ENCODE measurements at places on chromosomes 11 and 22.

DNA sequence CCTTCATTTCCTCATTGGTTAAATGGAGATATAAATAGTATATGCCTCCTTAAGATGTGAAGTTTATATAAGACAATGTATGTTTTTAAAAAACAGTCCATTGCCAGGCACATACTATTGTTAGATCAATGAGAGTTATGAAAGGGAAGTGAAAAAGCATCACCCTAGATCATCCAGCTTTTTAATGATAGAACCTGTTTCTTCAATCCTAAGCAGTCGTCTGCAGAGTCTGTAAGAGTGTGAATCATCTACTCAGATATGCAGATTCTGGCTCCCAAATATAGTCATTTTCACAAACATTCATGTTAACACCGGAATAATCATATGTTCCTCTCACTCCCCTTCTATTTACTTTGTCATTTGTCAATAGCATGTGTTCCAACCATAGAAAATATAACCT lies 65.3 kb upstream of the SLN start:
- DNase-seq, result no peak

DNA sequence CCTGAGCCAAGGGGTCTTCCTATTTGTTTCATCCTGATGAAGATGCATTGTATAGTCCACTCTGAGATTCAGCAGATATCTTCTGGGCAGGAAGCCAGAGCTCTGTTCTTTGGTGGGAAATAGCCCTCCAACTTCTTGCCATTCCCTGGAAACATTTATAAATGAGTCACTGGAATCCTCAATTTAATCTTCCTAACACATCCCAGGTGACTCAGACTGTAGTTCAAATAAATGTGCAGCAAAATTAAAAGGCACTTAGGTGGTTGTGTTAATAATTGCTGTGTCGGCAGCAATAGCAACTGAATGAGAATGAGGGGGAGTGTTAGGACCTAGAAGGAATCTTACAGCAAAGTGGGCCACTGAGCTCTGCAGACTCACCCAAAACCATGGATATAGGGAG lies 108.6 kb downstream of the INSC start:
- DNase-seq, result no peak

GRCh38 chr11:111836162-111836561 lies 35.2 kb downstream of the ALG9 start:
- no peak for DNase-seq

GRCh38 chr11:46850829-46851380 lies 4.8 kb upstream of the CKAP5 start:
- DNase-seq, result no peak

DNA sequence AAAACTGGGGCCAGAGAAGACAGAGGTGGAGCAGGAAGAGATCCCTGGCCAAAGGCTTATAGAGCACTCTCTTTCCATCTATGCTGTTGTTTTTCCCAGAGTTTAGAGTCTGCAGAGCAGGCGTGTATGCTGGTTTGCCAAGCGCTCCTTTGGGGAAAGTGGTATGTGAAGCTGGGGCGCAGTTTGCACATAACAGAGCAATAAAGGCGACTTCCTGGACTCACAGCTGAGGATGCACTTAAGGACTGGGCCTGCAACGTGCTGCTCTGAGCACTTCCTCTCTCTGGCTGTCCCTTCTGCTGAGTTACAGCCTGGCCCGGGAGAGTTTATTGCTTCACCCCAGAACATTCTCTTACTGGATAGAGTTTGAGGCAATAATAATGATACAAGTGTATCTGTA lies 41.7 kb downstream of the THAP12 start:
- DNase-seq, result no peak

- no peak for DNase-seq
Measured at GRCh38 chr22:19892257-19892879, 37.7 kb upstream of the GNB1L start.

- DNase-seq, result no peak
Measured at GRCh38 chr11:31480930-31481329, 28.5 kb downstream of the IMMP1L start.

DNA sequence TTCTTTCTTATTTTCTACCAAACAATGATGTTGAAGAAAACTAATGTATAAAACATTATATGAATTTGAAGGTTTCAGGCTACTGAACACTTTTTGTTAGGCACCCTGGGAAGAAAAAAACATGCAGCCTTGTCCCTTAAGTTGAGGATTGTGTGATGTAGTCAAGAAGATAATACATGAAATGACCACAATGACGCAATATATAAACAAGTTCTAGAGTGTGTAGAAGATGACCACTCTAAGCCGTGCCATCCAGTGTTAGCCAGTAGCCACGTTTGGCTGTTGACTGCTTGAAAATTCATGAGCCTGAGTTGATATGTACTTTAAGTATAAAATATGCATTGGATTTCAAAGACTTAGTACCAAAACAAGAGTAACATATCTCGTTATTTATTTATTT lies 16.2 kb downstream of the SWAP70 start:
- DNase-seq, result no peak

GRCh38 chr11:101775033-101775432 lies 139.8 kb upstream of the CEP126 start:
- DNase-seq, result no peak

DNA sequence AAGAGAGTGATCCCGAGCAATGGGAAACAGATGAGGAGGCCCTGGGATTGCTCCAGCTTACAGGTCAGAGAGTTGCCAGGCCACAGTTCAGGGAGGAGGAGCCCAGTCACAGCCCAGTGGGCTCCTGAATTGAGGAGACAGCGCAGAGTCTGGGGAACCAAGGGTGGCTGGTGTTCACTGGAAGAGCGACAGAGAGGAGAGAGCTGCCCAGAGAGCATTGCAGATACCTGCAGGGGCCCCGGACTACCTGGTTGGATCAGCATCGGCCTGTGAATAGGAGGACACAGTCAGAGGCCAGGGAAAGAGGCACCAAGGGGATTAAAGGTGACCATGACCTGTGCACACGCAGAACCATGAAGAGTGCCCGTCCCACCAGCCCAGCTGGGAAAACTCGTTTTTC lies 648.6 kb downstream of the TBC1D22A start:
- no peak for DNase-seq

DNA sequence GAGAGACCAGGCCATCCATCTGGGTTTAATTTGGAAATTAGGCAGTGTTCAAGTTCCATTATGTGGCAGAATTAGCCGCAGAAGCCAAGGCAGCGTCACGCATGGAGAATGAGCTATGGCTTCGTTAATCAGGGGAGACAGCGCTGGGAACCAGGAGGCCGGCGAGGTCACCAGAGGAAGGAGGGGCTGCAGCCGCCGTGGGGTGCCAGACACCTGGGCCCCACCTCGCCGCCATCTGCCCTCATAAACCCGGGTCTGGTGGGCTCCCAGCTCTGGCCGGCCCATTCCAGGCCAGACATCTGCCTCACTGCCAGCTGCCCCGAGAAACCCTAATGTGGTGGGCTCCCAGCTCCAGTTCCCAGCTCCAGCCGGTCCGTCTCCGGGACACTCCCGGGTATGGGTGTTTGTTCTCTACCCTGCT lies 676.9 kb downstream of the BRD1 start:
- DNase-seq, result no peak

GRCh38 chr11:72140661-72141060 lies 5.1 kb downstream of the FOLR3 start:
- DNase-seq, result no peak

DNA sequence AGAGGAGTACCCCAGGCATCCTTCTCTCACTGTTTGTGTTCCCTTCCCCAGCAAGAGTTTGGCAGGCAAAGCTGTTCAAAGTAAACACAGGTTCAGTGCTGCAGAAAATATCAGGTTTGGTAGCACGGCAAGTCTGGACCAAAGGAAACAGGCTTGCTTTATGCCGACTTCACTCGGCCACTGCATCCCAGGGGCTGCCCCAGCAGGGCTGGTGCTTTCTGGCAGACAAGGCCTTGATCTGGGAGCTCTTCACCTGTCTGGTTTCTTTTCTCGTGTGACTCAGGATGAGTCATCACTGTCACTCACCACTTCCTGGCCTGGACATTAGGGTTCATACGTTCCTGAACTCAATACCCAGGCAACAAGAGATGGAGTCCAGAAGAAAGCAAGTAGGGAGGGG lies 52.6 kb upstream of the NAV2 start:
- DNase-seq, result no peak

GRCh38 chr11:117281869-117282268 lies 9.3 kb upstream of the BACE1-AS start:
- DNase-seq, result no peak

GRCh38 chr22:50483977-50484853 lies 2.4 kb upstream of the MIOX start:
- DNase-seq, result no peak

DNA sequence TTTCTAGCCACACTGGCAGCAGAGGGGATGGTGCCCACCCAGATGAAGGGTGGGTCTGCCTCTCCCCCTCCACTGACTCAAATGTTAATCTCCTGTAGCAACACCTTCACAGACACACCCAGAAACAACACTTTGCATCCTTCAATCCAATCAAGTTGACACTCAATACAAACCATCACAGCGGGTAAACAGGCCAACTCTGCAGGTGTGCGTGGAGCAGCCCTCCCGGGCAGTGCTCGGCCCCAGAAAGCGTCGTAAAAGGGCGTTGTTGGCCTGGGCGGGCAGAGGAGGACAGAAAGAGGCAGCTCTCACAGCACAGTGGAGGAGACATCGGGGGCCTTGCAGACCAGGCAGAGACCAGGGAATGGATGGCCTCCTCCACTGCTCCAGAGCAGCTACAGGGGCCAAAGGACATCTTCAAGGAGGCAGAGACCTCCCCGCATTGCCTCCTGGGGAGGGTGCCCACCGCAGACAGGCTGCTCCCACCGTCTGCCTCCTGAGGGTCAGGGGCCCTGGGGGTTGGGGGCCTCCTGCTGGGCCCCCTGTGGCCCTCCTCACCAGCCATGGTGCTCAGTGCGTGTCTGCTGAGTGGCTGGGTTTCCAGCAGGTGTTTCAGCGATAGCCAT lies 56.1 kb upstream of the FADD start:
- DNase-seq, result no peak

DNA sequence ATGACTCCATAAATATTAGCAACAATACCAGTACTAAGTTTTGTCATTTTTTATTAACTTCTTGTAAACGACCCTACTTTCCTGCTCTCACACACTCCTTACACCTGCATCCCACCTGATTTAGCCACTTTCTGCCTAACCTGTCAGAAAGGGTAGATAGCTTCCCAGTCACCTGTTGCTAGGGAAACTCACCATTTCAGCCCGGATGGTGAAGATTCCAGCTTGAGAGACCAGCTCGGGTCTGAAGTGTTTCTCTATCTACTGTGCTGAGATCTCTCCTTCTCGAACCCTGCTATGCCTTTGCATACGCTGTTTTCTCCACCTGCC lies at the start of gene PARVG:
Gene PARVG (plus strand): TSS at position 220 of the 327 bp plus-strand sequence. CDS start 2,405 bp downstream, outside the sequence.
- DNase-seq, result no peak

DNA sequence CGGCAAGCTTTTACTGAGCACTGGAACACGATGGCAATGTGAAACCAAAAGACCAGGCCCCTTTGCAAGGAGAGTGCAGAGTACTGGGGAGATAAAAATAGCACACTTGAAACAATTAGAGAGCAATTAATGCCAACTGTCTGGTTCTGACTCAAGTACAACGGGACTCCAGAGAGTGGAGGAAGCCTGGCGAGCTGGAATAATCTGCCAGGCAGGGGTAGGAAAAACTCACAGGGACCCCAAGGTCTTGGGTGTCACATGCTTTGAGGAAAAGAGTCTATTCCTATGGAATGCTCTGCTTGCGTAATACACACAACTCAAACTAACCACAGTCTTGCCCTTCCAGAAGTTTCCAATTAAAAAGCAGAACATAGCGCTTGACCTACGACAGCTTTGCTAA lies 113.0 kb upstream of the CLMP start:
- DNase-seq, result no peak

DNA sequence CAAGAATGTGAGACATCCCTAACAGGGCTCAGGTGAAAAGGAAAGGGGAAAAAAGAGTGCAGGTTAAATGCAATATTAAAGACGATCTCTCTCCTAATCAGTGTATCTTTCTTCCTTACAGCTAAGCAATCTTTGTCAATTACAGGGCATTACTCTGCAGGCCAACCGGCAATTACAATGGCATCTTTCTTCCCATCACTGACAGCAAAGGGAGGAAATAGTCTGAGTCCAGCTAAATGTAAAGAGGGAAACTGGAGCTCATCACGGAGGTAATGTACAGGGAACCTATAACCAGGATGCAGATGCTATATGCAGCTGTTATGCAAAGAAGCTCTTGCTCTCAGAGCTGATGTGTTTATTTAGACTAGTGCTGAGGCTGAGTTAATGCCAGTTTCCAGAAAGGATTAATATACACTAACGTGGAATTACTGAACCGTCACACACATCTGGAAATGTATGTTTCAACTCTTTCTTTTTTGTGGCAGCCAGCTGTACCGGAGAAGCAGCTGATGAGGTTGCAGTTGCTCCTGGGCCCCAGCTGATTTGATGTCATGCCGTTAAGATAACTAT lies 121.6 kb downstream of the KIRREL3 start:
- no peak for DNase-seq

- no peak for DNase-seq
Measured at GRCh38 chr22:45880091-45880715, 96.8 kb downstream of the WNT7B start.

DNA sequence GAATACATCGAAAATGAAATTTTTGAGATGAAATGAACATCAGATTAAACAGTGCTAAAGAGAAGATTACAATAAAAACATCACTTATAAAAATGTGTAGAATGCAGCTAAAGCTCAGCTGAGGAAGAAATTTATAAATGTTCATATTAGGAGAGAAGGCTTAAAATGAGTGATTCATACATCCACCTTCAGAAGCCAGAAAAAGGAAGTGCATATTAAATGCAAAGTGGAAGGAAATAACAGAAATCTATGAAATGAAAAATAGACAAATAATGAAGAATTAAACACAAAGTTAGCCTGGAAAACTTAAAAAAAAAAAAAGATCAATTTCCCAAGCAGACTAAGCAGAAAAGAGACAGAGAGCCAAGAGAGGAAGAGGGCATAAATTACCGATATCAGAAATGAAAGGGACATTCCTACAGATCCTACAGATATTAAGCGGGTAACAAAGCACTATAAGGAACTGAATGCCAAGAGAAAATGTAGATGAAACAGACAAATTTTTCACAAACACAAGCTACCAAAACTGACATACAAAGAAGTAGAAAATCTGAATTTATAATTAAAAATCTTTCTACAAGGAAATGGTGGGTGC lies 7.2 kb upstream of the MOB2 start:
- no peak for DNase-seq

DNA sequence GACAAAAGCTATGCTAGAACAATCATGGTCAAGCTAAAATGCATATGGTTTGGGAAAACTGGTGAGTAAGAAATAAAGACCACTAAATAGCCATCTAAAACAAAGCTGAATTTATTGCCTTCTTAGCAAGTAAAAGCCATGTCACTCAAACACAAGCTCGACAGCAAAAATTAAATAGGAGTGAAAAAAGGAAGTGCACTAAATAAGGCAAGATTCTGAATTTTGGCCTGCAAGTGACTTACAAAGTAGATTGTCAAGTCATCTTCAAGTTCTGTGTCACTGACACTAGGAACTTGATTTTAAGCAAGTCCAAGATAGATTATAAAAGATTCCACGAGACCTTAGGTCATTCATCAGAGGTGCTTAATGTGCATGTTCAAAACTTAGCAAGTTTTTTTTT lies 27.4 kb downstream of the TUG1 start:
- no peak for DNase-seq

- no peak for DNase-seq
Measured at GRCh38 chr11:134497586-134497985, 85.5 kb upstream of the B3GAT1 start.

GRCh38 chr11:104672897-104673296 lies 225.4 kb downstream of the CASP12 start:
- no peak for DNase-seq

Data from activated naive CD4-positive, alpha-beta T cell (primary cell).